MM.1S (cell line): ENCODE measurements at places on chromosomes 7 and 10.

DNA sequence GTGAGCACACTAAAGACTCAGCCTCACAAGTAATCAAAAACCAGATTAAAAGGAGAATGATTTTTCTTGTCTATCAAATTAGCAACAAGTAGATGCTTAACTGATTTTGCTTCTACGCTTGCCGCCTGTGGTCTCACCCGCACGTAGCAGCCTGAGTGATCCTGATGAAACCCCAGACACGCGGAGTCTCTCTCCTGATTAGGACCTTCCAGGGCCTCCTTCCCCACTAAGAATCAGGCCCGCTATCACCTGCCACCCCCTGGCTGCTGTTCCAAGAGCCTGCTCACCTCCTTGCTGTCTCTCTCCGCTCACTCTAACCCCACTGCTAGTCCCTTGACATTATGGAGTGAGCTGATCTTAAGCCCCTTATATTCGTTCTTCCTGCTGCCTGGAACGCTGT lies 325.9 kb upstream of the NRP1 start:
- DNase-seq: no peak

- DNase-seq: no peak
These were observed 7.9 kb upstream of the NUDCD3 start for GRCh38 chr7:44498230-44498954.

DNA sequence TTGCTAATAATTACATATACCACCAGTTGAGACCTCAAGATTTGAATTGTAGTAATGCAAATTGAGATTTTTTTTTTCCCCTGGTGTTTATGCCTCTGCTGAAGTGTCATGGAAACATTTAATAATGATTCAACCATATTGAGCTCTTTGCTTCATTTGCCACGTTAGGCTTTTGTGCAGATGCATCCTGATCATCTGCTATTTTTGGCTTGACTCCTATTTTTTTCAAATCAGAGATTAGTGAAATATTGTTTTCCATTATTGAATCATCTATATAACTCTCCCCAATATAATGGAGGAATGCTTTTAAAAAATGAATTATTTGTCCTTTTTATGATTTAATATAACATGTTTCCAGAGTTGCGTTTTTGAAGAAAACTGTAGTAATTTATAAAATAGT lies 115.1 kb downstream of the SRI start:
- no peak for DNase-seq

DNA sequence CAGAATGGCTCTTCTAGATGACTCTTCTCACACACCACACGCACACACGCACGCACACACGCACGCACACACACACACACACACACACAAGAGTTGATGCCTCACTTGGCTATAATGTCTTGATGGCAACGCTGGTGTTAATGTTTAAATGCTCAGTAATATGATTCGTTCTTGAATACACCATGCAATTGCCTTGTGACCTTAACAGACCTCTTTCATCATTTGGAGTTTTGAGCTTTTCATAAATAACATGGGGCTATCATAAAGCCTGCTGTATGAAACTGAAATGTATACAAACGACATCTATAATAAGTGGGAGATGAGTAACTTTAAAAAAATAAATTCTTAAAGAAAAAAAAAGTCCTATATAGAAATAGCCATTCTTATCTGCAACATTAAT lies 8.2 kb downstream of the JCAD start:
- DNase-seq: no peak

- no peak for DNase-seq
These were observed 35.3 kb downstream of the CHST3 start for GRCh38 chr10:71999360-72000072.

GRCh38 chr10:76252733-76253132 lies 821.3 kb downstream of the LRMDA start:
- no peak for DNase-seq

GRCh38 chr10:24382596-24382978 lies 173.6 kb downstream of the KIAA1217 start:
- DNase-seq: peak; percentile 34

- no peak for DNase-seq
These were observed 23.2 kb upstream of the PIP4K2A start for GRCh38 chr10:22737587-22737986.

GRCh38 chr10:21363092-21363730 lies 162.3 kb downstream of the SKIDA1 start:
- no peak for DNase-seq

GRCh38 chr7:36180121-36180520 lies 27.1 kb downstream of the EEPD1 start:
- DNase-seq: no peak

DNA sequence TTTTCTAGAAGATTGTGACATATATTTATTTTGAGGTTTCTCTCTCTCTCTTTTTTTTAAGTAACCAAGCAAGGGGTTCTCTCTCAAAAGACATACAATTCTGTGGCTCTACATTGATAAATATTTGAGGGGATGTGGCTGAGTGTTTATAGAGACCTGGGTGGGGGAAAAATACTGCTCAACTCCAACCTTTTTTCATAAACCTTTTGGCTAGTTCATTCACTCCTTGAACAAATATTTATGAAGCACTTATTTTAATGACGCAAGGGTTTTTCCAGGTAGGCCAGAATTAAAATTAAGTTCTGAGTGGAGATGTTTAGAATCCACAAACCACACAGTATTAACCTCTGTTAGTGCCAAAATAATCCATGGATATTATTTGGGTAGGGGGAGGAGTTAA lies 100.2 kb downstream of the PTPRE start:
- no peak for DNase-seq

GRCh38 chr10:43056568-43057011 lies 20.3 kb upstream of the RET start:
- no peak for DNase-seq

- no peak for DNase-seq
These were observed 178.6 kb downstream of the RAB11FIP2 start for GRCh38 chr10:117868151-117868550.

DNA sequence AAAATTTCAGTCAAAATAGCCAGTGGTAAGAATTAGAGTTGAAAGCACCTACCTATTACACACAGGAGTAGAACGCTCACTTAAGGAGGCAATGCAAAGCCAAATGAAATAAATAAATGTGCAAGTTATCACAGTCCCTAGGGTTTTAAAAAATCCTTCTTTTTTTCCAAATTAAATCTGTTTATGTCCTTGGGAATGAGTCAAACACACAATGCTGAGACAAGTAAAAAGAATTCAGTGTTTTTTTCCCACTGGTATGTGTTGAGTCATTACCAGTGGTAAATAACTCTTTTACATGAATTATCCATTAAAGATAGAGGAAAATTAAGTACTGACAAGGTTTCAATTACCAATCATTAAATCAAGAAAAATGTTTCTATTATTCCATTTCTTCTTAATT lies 438.6 kb downstream of the TNS3 start:
- no peak for DNase-seq

GRCh38 chr10:69327463-69328379 lies 49.4 kb downstream of the HK1 start:
- no peak for DNase-seq

GRCh38 chr10:35392482-35393228 lies 56.3 kb downstream of the CCNY start:
- DNase-seq: no peak

- no peak for DNase-seq
These were observed 41.6 kb upstream of the FAM204A start for GRCh38 chr10:118383699-118384098.

GRCh38 chr7:81725003-81725811 lies 44.6 kb downstream of the HGF start:
- no peak for DNase-seq

DNA sequence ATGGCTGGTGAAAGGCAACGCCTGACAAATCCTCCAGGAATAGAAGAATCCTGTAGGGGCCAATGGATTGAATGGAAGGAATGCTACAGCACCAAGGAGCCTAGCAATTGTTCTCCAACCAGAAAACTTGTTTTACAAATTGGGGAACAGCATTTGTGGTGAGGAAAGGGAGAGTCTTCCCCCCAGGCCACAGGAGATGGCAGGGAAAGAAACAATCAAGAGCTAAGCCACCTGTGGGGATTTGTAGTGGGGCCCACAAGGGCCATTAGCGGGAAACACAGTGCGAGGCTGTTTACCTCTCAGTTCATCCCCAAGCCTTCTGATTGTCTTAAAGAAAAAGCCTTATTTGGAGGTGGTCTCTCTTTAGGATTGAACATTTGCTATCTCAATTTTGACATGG lies 48.5 kb upstream of the KCNMA1 start:
- DNase-seq: no peak

DNA sequence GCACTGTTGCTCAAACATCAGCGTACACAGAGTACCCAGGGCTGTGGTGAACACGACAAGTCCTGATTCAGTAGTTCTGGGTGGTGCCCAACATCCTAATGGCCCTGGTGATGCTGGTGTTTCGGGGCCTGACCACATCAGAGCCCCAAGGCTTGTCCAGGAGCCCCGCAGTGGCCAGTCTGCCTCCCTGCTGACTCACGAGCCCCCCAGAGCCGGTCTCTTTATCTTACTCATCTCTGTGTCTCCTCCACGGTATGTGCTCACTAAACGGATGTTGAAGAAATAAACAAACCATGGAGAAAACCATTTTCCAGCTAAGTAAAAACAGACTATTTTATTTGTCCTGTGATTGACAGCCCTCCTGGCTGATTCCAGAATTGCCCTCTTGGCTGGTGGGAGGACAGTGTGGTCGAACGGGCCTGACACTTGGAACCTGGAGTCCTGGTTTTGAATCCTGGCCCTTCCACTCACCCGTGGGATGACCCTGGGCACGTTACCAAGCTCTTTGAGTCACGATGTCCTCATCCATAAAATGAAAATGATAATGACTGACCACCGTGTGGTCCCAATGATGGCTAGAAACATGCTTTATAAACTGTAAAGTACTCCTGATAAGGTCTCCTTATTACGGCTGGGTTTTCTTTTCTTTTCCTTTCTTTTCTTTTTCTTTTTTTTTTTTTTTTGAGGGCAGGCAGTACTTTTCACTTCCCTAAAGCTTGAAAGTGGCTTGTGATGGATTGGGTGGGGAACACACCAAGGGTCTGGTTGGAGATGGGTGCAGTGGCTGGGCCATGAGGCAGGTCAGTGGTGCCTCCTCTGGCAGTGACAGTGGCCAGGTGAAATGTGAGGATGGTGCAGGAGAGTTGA lies 5.7 kb downstream of the HIP1 start:
- DNase-seq: no peak

DNA sequence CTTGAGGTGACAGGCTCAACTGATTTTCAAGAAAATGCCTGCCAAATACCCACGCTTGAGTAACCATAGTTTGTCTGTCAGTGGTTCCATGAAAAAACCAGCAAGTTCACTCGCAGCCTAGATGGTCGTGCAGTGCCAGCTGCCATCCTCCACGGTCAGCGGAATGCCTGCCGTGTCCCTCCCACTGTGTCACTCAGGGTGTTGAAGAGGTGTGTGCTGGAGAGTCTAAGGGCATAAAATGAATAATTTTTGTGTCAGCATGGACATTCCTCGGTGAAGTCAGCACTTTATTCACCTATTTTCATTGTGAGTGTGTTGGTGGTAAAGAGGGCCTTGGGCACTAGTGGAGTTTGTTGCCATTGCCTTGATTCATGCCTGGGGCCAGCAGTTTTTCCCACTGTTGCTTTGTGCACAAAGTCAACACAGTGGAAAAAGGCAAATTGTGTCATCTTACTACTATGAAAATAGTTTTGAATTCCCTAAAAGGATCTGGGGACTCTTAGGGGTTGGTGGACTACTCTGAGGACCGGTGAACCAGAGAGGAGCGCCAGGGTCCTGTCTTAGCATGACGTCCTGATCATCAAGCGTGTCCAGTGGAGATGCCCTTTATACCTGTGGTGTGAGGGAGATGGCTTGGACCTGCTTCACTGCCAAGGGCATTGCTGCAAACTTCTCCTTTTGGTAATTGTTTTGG lies 17.6 kb downstream of the MINDY4 start:
- no peak for DNase-seq

- no peak for DNase-seq
These were observed 91.7 kb upstream of the IFRD1 start for GRCh38 chr7:112358513-112358912.

DNA sequence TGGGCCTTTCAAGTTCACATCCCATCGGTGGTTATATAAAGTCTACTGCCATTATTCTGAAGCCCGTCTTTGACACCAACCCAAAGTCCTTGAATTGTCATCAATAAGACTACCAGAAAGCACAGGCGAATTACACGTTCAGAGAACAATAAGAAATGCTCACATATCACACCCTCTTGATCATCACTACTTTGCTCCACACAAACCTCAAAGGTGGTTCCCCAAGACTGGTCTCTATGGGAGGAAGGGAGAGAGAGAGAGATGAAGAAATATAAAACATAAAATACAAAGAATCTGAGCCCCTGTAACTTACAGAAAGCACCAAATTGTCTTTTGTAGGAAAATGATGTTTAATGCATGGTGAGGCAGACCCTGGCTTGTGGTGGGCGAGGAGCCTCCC lies 4.4 kb downstream of the HIPK2 start:
- DNase-seq: peak; percentile 24

GRCh38 chr10:29012926-29013554 lies 275.8 kb upstream of the LYZL1 start:
- DNase-seq: no peak

- no peak for DNase-seq
These were observed 18.0 kb downstream of the CNNM2 start for GRCh38 chr10:102935939-102936605.
